Stimulated activated CD4-positive, alpha-beta T cell treated with anti-CD3 and anti-CD28 coated beads, Interleukin-2, amount 100 ng/mL, for 24 hours (primary cell): ENCODE measurements at places on chromosomes 12 and 14.

DNA sequence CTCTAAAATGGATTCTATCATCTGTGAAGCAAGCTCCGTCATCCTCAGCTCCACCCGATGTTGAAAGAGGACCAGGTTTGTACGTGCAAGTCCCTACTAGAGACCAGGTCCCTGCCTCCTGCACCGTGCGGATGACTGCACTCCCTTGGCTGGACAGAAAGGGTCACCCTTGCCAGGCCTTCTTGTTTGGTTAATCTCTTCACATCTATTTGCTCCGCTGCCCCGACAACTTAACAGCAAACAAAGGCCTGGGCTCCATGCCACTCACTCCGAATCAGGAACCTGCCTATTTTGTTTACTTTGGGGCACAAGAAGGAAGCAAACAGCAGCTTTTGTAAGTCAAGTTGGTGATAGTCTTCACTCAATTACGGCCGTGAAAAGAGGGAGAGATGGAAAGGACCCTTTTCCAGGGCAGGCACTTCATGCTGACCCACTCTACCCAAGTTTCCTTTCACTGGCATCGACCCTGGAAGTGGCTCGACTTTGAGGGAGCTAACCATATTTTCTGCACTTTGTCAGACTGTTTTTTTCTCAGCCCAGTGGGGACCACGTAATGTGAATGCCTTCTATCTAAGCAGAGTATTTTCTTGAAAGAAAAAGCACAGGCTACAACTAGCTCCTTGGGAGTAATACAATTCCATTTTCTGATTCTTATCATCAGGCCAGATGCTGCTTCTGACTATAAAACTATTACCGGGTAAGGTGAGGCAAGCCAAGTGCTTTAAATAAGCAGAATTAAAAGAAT, 202.6 kb downstream of the FOXN3 start:
- no peak for DNase-seq

GRCh38 chr12:110421701-110422100, 18.2 kb upstream of the ANAPC7 start:
- DNase-seq: no peak

DNA sequence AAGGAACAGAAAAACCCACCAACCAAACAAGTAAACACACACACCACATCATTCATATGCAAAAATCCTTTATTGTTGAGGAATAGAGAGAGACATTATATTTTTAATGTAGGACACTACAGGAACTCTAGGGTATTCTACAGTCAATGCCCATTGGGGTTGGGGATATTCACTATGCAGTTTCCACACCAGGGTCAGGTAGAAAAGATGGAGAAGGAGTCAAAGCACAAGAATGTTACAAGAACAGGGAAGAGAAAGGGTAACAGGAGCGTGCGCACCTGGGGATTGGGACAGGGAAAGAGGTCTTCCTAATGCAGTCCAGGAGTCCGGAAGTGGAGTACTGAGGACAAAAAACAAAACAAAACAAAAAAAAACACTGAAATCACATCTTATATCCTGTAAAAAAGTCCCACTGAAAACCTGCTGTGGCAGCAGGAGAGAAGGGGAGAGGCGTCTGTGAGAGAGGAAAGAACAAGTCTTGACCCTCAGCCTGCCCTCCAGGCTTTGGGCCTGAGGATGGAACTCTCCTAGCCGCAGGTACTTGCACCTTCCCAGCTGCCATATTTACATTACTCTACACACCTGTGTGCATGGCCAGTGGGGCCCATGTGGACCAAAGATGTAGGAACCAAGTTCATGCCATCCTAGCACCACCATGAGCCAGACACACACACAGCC, 3.7 kb upstream of the ZBTB39 start:
- DNase-seq: no peak

GRCh38 chr14:64401949-64402348, 13.8 kb downstream of the MTHFD1 start:
- DNase-seq: no peak

- DNase-seq: no peak
Observed at GRCh38 chr14:77498984-77499527, 440 bp upstream of the ISM2 start.

- no peak for DNase-seq
Observed at GRCh38 chr12:130424858-130425697, 87.4 kb downstream of the PIWIL1 start.

GRCh38 chr14:79598339-79598738, 613.0 kb downstream of the DIO2 start:
- DNase-seq: no peak
